ENCODE measurements at places on chromosomes 3 and 15. TPM values are rescaled to one million over a fixed set of nuclear protein-coding genes. Genes with fewer than 3 reads are reported as not detected.
A peak's percentile ranks its signal among the peaks of the same experiment; 100 is the strongest.

WNT5A gene
- total RNA-seq = 146 TPM

MAP1A gene
- 2.1 TPM for total RNA-seq

CLSTN2 gene
- total RNA-seq = not detected

FGD5 gene
- not detected for total RNA-seq

EHHADH gene
- 8.8 TPM for total RNA-seq

MUC4 gene
- total RNA-seq = 84.4 TPM

C3orf85 gene
- total RNA-seq = not detected

- DNase-seq = no peak
These were observed 67.0 kb upstream of the TPM1 start for GRCh38 chr15:62975515-62975914.

DNA sequence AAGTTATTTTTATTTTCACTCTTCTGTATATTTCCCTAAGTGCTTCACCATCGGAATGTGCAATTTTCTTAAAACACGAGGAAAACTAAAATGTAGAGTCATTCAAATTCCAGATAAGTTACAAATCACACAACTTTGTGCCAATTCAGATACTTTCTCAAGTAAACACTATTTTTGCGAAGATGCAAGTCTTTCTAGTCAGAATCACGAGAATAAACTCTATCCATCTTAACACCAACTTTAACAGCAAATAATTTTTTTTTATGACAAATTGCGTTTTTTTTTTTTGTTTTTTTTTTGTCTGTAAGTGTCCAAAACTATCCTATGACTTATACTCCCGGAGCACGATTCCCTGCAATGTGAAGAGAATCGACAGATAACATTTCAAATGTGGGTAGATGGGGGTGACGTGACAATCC lies 1.3 kb downstream of the STAG1 start:
- DNase-seq = no peak

DNA sequence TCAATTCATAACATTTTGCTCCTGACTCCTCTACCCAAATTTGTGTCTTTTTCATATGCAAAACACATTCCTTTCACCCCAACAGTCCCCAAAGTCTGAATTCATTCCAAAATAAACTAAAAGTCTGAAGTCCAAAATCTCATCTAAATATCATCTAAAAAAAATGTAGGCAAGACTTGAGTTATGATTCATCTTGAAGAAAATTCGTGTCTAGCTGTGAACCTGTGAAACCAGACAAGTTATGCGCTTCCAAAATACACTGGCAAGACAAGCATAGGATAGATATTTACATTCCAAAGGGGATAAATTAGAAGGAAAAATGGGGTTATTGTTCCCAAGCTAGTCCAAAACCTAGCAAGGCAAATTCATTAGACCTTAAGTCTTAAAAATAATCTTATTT lies 1302.0 kb upstream of the GBE1 start:
- no peak for DNase-seq

DNA sequence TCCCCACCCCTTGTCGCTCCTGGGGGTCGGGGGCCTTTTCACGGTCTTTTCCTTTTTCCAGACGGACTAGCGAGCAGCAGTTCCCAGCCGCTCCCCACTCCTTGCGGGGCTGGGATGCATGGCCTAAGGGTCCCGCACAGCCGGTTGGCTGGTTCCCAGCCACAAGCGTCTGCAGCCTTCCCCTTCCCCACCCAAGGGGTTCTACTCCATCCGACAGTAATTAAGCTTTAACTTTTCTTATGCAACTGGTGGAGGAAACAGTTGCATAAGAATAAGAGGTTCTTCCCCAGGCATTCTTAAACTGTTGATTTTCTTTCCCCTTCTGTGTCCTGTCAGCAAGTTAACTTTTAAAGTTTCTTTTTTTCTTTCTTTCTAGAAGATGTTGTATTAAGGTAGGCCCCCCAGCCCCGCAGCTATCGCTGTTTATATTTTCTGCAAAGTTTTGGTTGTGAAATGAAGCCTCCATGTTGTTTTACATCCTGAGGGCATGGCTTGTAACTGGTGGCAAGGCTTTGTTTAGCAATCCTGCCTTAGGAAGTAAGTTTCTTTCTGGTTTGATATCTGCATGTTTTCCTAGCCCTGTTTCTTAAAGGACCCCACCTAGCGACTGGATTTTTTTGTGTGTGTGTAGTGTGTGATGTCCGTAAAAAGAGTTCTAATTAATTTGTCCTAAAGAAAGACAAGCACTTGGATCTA lies 207.5 kb downstream of the ZNF385D start:
- no peak for DNase-seq

DNA sequence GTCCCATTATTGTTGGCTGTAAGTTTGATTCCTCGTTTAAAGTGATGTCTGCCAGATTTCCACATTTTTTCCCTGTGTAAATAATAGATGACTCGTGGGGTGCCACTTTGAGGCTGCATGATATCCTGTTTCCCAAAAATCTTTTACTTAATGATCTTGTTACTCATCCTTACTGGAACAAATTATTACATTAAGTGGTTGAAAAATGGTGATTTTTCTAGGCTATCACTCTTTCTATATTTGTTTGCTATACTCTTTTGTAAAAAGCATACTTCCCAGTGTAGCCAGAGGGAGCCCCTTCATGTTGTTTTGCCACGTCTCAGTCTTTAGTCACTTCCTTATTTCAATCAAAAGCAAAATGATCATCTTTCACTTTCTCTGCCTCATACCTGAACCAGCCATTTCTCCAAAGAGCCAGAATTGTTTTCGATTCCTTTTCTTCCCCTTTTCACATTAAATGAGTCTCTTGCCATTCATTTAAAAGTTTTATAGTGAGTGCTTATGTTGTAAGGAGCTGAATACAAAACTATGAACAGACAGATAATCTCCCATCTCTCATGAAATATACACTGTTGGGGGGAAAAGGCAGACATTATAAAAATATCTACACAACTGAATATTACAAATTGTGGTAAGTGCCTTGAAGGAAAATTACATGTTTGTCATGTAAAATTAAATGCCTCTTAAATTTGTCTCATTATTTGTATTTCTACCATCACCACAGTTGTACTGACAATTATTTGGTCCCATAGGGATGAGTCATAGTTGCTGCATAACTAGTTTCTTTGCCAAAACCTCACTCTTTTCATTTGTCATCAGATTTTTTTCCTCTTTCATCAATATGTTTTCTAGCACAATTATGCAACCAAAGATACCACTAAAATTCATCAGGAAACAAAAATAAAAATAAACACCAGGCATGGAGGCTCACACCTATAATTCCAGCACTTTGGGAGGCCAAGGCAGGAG lies 41.5 kb downstream of the ADGRG7 start:
- DNase-seq = no peak

GRCh38 chr15:42364529-42364928 lies 5.2 kb downstream of the CAPN3 start:
- DNase-seq = no peak

GRCh38 chr3:24526640-24527212 lies 32.1 kb upstream of the THRB start:
- no peak for DNase-seq

- DNase-seq = no peak
These were observed 201.0 kb upstream of the BCL6 start for GRCh38 chr3:187946163-187946691.

- DNase-seq = no peak
These were observed 74.9 kb downstream of the SEMA6D start for GRCh38 chr15:47792231-47792630.

- DNase-seq = no peak
These were observed 15.2 kb downstream of the MAGEF1 start for GRCh38 chr3:184696697-184697096.

- DNase-seq = peak; percentile 65
These were observed 19.0 kb downstream of the PAK6 start for GRCh38 chr15:40257656-40258450.

- no peak for DNase-seq
These were observed 552.9 kb upstream of the SUCLG2 start for GRCh38 chr3:68207327-68207726.

GRCh38 chr3:46693892-46694226 lies 380 bp upstream of the ALS2CL start:
- DNase-seq = no peak

DNA sequence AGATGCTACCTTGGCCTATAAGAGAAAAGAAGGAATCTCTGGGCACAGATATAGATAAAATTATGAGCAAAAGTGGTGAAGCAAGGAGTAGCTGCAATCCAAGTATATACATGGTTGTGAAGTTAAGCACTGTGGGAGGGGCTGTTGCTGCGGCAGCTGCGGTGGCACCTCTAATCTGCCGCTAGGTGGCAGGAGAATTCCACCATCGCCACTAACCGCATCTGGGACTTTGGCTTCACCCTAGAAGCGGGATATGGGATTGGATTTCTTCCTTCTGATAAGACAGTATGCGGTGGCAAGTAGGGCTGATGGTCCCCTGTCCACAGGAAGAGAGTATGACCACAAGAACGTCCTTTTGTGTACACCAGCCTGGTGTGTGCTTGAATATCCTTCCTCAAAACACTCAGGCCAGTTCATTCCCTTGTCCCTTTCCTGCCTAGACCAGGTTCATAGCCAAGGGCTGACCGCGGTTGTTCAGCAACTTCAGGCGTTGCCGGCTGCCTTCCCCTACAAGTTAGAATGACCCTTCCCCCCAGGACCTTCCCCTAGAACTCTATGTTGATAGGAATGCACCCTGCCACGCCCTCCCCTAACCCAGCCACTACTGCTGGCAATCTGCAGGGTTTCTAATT lies 5.1 kb downstream of the MAGEL2 start:
- DNase-seq = peak; percentile 50

DNA sequence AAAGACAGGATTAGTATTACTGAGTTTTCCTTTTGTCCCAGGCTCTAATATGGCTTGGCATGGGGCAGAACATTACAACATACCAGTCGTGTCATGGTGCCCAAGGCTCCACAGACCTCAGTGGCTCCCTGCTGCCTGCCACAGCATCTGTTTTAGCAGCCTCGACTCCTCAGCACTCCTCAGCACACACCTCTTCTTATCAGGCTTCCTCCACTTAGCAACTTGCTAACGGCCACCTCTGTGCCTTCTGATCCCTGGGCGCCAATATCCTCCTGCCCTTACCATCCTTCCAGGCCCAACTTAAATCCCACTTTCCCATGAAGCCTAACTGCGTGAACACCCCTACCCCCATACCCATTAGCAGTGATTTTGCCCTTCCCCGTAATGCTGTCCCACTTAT lies 6.2 kb upstream of the CAPN3 start:
- no peak for DNase-seq

- no peak for DNase-seq
These were observed 157.6 kb downstream of the ATP10A start for GRCh38 chr15:25705433-25706115.

DNA sequence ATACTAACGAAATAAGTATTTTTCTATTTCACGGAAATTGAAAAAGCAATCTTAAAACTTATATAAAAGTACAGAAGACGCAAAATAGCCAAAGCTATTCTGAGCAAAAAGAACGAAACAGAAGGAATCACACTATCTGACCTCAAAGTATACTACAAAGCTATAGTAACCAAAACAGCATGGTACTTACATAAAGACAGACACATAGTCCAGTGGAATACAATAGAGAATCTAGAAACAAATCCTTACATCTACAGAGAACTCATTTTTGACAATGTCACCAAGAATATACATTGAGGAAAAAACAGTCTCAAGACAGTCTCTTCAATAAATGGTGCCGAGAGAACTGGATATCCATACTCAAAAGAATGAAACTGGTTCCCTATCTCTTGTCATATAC lies 246.0 kb downstream of the ISL2 start:
- DNase-seq = no peak

GRCh38 chr3:72445827-72446217 lies 402.4 kb downstream of the SHQ1 start:
- DNase-seq = no peak

GRCh38 chr3:5297895-5298294 lies 110.4 kb downstream of the EDEM1 start:
- no peak for DNase-seq

DNA sequence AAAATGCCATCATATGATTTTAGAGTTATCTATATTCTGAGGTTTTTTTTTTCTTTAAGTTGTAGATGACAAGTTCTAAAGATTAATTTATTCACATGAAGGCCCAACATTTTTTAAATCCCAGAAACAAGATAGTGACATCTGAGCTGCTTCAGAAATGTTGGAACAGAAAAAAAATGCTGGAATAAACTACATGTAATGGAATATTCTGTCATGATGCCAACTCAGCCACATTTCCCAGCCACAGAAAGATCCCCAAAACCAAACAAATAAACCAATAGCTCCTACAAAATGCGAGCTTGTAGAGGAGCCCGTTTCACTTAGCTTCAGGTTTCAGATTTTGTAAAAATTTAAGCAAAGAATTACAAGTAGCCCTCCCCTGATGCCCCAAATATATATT lies 111.0 kb upstream of the MYO5C start:
- no peak for DNase-seq

- DNase-seq = no peak
These were observed 123.1 kb downstream of the DMXL2 start for GRCh38 chr15:51499379-51499976.

- DNase-seq = no peak
These were observed 106.0 kb downstream of the MYH15 start for GRCh38 chr3:108404368-108404767.

DNA sequence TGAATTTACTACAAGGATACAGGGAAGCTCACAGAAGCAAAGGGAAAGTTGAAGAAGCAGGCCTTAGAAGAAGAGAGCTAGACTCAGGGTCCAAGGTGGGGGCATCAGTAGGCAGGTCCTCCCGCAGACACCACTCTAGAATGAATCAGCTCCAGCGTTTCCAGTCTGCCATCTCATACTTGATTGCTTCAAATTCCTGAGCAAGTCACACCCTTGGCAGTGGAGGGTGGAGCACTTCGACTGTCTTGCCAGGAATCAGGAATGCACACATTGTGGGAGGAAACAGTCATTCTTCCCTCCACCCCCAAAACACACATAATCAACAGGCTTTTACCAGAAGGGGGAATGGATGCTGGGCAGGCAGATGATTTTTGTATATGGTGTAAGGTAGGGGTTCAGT lies 78.5 kb downstream of the CHCHD6 start:
- peak; percentile 86 for DNase-seq

- no peak for DNase-seq
These were observed 728.4 kb upstream of the GOLIM4 start for GRCh38 chr3:168824107-168824506.

DNA sequence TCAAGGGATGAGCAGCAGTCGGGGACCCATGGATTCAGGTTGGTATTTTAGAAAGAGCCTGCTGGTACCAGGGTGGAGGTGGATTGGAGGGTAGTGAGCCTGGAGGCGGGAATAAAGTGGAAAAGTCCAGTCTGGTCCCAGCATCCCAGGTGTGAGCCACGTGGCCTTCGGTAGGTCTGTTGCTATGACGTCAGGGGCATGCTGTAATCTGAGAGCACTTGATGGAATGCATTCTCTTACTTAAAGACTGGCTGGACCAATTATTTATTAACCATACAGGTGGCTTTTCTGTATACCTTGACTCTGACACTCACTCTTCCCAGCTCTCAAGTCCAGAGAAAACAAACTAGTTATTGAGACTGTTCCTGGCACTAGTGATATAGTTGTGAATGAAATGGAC lies 389.9 kb upstream of the RGMA start:
- DNase-seq = no peak
